ENCODE measurements at places on chromosomes 3 and 15.

DNA sequence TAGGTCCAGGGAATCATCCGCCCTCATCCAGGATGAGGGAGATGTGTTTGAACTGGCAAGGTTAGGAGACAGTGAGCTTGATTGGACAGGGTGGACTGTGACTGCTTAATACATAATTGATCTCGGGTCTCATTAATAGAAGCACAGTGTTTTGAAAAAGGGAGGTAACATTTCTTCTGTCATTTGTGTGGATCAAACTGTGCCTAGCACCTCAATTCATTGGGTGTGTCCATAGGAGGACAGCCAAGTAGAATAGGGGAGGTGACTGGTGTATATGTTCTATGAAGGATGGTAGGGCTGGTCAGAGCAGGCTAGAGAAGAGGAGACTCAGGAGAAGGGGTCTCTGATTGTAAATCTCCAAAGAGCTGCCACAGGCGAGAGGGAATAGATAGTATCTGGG is 2.8 kb upstream of the INSYN1 start:
- DNase-seq, result no peak

- DNase-seq, result no peak
Observed at GRCh38 chr15:44101944-44102343, 93.1 kb downstream of the FRMD5 start.

DNA sequence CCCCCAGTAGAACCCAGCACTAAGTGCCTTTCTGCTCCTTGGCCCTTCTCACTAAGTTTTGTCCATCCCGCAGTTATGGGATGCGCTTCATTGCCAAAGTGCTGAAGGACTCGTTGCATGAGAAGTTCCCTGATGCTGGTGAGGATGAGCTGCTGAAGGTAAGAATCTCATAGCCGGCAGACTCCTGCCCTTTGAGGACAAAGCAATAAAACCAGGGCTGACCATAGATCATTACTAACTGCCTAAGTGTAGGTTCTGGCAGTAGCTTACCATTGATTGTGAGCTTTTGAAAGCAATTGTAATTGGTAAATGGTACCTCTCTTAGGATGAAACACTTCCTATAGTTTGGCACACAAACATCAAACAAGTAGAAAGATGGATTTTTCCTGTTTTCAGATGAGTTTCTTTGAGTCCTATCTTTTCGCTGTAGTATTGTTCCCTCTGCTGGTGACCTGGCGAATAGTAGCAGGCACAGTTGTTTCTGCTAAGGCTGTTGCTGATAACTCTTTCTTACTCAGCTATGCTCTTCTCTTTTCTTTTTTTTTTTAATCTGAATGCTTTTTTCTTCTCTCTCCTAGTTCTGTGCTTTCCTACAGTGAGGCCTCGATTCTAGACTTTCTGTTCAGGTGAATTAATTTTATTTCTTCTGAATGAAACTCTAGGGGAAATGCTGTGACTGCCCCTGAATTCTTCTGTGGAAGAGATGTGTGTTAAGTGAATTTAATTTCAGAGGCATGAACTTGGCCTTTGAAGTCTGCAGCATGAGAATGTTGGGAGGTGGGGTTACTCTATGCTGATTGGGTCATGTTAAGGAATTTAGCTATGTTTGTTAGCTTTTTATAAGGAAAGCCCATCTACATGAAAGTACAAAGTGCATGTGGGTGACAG is 47.4 kb upstream of the CRTC3 start:
- no peak for DNase-seq

- DNase-seq, result no peak
Observed at GRCh38 chr3:54476891-54477290, 354.5 kb downstream of the CACNA2D3 start.

- no peak for DNase-seq
Observed at GRCh38 chr15:89912145-89912673, 543 bp downstream of the ARPIN start.

GRCh38 chr15:64600794-64601193 is 140.4 kb downstream of the ZNF609 start:
- DNase-seq, result no peak

DNA sequence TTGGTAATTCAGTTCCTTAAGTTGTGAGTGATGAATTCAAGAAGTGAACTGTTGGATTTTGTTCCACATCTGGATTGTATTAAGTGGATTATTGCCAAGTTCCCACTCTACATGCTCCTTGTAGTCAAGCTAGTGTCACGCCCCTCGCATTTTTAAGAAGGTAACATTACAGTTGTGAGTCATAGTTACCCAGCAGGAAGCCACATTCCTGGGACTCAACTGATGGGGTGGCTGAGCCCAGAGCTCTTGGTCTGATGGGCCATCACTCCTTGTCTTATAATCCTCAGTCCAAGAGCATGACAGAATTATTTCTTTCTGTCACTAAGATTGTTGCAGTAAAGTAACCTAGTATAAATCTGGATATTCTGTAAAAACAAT is 102.7 kb downstream of the PTPRG start:
- no peak for DNase-seq

- no peak for DNase-seq
Observed at GRCh38 chr3:143063018-143063417, 56.6 kb upstream of the CHST2 start.

- no peak for DNase-seq
Observed at GRCh38 chr15:29571792-29572431, 250.4 kb downstream of the TJP1 start.

Data from stimulated activated CD8-positive, alpha-beta memory T cell treated with anti-CD3 and anti-CD28 coated beads, Interleukin-15, amount 100 ng/mL, for 4 hours (primary cell).